AG04450 (cell line): ENCODE measurements at places on chromosomes 2 and 18.

GRCh38 chr2:122070241-122070731, 314.8 kb downstream of the TSN start:
- no peak for DNase-seq

- no peak for DNase-seq
These were observed 4.6 kb upstream of the FMNL2 start for GRCh38 chr2:152330235-152330866.

- DNase-seq, result no peak
These were observed 117.3 kb downstream of the CTIF start for GRCh38 chr18:48656176-48656575.

- no peak for DNase-seq
These were observed 234.1 kb downstream of the XIRP2 start for GRCh38 chr2:167122389-167122788.

GRCh38 chr2:138255670-138256069, 245.9 kb upstream of the SPOPL start:
- no peak for DNase-seq
